ENCODE measurements at places on chromosomes 11 and 22. TPM values are rescaled to one million over a fixed set of nuclear protein-coding genes. Genes with fewer than 3 reads are reported as not detected.

GRCh38 chr11:11913395-11913794 lies 71.6 kb downstream of the USP47 start:
- DNase-seq: no peak

Gene TUBA8
- 3.2 TPM for total RNA-seq

GRCh38 chr22:17910561-17911311 lies 113.6 kb downstream of the MICAL3 start:
- DNase-seq: no peak

GRCh38 chr11:11997049-11997322 lies 11.4 kb downstream of the DKK3 start:
- DNase-seq: no peak

Gene WT1
- not detected for total RNA-seq

DNA sequence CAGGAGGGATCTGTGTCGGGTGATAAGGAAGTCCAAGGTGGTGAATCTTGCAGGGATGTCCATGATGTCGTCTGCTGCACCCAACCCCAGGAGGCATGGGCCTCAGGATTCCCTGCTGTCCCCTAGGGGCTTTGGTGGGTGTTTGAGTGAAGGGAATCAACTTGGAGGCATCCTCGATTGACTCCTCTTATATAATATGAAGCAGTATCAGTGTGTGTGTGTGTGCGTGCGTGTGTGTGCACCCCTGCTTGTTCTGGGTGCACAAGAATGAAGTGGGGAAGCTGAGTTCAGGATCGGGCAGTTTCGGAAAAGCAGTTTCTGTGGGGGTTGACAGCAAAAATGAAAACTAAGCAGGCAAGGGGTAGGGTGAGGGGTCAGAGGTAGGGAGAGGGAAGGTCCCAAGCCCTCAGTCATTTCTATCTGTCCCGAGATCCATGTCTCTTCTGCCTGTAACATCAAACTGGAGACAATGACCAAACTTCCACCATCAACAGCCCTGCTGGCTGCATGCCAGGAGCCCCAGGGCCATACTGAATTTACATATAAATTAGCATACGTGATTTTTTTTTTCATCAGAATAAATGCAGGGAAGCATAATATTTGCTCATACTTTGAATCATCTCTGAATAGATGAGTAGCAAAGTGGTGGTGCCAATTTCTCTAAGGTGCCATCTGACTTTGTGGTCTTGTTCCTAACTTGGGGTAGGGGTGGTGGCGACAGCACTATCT lies 2.0 kb downstream of the NTM start:
- no peak for DNase-seq

GRCh38 chr11:37657645-37658044 lies 1059.6 kb upstream of the RAG2 start:
- DNase-seq: no peak

- no peak for DNase-seq
Observed at GRCh38 chr11:73271936-73272679, at the start of gene P2RY6. Gene P2RY6, plus strand, starts transcription at chr11:73272338. Its CDS starts 24,181 bp downstream, at chr11:73296519.

DNA sequence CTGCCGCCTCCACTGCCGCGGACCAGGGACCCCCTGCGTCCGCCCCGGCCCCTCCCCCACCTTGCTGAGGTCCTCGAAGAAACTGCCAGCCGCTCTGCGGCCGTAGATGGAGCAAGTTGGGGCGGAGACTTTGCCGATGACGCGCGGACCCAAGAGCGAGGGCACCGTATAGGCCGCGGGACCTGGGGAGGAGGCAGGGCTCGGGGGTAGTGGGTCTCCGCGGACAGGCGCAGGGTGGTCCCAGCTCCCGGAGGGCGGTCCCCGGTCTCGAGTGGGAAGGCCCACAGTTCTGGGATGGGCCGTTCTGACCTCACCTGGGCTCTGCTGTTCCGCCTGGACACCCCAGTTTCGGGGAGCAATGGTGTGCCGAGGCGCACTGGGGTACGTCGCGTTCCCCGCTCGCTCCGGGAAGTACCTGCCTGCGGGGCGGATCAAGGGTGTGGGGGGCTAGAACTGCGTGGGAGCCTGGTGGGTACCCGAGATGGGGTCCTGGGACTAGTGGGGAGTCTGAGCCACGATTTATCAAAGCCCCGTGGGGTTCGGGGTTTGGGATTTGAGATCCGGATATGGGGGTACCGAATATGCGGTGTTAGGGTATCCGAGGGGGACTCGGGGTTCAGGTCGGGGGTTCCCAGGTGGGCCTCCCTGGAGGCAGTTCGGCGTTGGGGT lies 1.2 kb upstream of the TYMP start:
- no peak for DNase-seq

- no peak for DNase-seq
Observed at GRCh38 chr11:113193946-113194345, 120.4 kb upstream of the TTC12 start.

Gene TEX54
- not detected for total RNA-seq

- no peak for DNase-seq
Observed at GRCh38 chr11:62556108-62556874, 9.7 kb upstream of the AHNAK start.

Gene CHRDL2
- 2.5 TPM for total RNA-seq

Gene HTR3B
- total RNA-seq: not detected

DNA sequence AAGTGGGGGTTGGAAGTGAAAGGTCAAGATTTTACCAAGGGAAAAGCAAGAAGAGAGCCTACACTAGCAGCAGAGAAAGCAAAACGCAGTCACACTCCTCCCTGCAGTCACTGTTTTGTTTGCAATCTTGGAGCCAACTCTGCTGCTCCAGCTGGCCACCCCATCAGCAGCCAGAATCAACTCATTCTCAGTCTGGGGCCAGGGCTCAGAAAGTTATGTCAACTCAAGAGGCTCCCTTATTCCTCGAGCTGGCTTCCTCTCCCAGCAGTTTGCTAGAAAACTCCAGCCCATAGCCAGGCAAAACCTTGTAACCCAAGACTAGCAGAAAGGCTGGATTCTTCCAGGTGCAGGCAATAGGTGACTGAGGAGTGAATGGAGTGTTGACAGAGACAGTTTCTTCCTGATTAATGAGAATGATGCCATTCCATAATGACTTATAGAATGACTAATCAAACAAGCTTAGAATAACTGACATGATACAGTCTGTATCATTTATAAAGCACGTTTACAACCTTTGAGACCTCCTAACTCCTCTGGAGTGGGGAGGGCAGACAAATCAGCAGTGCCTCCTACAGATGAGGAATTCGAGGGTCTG lies 53.4 kb downstream of the P4HA3 start:
- DNase-seq: no peak
